ENCODE measurements at places on chromosomes 12 and 14.
A peak's percentile ranks its signal among the peaks of the same experiment; 100 is the strongest.

DNA sequence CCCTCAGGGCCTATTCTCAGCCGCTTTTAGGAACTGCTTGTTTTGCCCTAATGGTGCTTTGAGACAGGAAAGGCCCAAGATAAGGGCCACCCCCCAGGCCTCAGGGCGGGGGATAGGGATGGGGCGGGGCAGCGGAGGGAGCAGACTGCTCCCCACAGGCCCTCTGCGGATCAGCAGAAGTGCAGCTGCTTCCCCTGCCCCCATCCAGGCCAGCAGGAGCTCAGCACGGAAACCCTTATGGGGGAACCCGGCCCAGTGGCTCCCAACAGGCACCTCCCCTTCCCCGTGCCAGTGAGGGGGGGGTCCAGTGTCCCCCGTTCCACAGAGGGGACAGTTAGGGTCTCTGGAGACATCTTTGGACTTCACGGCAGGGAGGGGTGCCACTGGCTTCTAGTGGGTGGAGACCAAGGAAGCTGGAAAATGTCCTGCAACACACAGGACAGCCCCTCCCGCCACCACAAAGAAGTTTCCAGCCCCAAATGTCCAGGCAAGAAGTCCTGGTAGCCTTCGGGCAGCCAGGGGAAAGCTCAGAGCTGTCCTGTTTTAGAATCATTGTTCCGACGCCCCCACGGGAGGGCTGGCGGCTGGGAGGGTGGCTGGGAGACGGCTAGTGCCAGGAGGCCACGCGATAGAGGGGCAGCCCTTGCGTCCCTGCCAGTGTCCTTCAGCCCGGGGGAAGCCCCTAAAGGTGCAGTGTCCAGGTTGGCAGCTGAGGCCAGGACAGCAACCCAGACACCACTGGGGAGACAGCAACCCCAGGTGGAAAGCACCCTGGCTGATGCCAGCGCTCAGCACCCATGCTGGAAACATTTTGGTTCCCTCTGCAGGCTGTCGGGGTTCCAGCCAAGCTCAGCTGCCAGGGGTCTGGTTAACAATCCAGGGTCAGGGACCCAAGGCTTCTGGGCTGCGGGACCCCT lies 10.4 kb upstream of the GPR132 start:
- DNase-seq, result peak; percentile 45

GRCh38 chr12:93790472-93791152 lies 113.4 kb downstream of the CRADD start:
- DNase-seq, result no peak

DNA sequence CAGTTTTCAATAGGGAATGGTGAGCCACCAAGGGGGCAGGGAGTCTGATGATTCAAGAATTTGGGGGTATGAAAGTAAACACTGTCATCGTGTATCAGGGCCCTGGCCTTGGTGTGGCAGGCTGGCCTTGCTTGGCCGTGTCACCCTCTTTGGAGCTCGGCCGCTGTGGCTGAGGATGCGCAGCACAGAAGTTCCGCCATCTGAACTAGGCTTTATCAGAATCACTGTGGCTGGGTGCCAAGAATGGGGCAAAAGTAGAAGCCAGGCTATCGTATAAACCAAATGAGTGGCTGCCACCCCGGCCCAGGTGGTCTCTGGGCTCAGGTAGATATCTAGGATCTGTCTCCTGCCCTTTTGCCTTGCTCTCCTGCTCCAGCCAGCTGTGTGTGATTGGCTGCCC lies 137.4 kb downstream of the PAPOLA start:
- DNase-seq, result no peak

DNA sequence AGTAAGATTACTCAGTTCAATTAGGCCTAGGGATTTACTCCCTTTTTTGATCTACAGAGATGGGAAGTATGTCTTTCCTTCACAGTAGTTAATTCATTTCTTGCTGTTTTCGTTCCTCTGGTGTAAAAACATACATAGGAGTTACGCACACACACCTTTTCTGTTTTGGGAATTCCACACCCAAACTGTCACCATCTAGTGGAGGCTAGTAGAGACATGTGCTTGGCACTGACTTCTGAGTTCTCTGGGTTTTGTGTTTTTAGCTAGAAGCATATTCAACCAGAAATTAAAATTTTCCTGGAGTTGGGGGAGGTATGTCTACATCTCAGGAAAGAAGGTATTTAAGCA lies 1.4 kb downstream of the SUSD6 start:
- no peak for DNase-seq

DNA sequence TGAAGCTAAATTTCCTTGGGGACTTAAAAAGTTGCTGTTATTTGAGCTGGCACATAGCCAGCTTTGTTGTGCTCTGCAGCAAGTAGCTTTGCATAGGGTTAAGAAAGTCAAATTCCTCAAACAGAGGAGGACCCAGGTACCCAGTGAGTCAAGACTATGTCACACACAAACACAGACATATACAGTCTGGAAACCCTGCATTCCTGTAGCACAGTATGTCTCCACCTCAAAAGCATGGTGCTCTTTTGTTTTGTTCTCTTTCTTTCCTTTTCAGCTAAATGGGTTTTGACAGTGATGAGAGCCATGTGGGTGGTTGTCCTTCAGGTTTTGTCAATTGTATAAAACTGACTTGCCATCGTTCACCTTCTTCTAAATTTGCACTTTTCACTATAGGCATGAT lies 179.6 kb upstream of the DIO2 start:
- no peak for DNase-seq

DNA sequence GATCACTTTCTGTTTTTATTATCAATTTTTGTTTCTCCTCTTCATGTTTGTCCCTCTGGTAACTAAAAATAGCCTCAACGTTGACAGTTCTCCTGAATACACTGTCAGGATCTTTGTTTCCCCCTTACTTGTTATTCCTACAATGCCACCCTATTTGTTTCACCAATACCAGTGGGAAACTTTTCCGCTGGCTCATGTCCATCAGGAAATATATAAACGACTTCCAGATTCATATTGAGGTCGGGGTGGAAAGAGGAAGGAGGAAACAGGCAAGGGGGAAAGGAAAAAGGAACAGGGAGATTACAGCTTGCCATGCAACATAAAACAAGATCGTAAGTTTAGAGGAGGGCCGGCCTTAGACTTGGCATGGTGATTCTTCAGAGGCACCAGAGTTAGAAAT lies 61.7 kb downstream of the BTBD7 start:
- DNase-seq, result no peak

- DNase-seq, result no peak
Measured at GRCh38 chr12:10636611-10637010, 23.2 kb upstream of the MAGOHB start.

- no peak for DNase-seq
Measured at GRCh38 chr12:45349916-45350315, 134.0 kb downstream of the ANO6 start.
